ENCODE measurements at places on chromosomes 16 and 17.

- no peak for DNase-seq
Observed at GRCh38 chr16:86568677-86569623, 2.3 kb downstream of the FOXC2 start.

DNA sequence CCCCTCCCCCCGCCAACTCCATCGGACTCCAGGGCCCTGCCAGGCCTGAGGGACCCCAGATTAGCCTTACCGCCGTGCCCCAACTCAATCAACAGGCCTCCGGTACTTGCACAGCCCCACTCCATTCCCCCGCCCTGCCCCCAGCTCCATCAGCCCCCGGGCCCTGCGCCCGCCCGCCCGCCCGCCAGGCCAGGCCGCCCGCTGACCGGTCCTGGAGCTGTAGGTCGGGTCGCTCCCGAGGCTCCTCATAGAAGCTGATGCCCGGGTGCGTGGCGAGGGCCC, 308 bp downstream of the GTF3C1 start:
- DNase-seq = no peak

DNA sequence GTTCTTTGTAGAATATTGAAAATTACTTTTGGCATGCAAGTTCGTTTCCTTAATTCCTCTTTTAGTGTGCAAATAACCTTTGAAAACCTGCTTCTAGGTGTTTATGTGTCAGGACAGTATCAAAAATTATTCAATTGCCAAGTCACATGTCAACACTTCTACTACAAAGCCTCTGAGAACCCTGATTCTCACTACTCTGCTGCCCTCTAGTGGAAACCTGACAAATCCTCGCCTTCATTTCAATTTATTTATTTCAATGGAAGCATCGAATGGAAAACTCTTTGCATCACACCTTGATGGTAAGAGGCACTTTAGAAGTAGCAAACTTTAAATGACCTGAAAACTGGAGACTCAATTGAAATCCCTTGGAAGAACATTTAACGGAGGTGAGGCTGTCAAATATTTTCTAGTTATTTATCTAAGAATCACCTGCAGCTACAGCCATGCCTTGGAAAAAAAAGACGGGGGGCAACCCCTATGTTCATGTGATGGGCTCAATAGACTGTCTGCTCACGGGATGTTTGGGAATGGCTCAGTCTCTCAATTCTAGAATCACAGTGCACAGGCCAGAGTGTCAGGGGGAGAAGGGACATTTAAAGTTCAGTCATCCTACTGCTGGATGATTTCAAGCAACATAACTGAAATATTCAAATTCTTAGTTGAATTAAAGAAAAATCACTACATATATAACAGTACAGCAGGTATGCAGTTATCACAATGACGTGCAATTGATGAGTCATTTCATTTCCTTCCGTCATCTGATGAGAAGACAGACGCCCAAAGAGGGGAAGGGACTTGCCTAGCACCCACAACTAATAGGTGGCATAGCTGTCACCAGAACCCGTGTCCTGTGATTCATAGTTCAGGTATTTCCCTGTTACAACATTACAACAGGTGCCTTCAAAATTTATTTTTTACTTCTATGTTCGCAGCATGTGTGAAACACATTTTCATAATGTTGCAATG, 563.9 kb downstream of the TOX3 start:
- DNase-seq = no peak

DNA sequence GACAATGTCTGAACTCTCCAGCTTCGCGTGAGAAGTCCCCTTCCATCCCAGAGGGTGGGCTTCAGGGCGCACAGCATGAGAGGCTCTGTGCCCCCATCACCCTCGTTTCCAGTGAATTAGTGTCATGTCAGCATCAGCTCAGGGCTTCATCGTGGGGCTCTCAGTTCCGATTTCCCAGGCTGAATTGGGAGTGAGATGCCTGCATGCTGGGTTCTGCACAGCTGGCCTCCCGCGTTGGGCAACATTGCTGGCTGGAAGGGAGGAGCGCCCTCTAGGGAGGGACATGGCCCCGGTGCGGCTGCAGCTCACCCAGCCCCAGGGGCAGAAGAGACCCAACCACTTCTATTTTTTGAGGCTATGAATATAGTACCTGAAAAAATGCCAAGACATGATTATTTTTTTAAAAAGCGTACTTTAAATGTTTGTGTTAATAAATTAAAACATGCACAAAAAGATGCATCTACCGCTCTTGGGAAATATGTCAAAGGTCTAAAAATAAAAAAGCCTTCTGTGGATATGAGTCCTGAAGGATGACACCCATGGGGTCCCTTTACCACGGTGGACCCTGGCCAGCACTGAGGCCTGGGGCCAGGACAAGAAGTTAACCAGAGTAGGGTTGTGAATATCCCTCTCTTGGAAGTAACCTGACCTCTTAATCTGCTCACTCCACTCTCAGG, 10.5 kb upstream of the ITGAD start:
- peak; percentile 62 for DNase-seq

GRCh38 chr17:9382626-9383025, 193.0 kb downstream of the STX8 start:
- no peak for DNase-seq

DNA sequence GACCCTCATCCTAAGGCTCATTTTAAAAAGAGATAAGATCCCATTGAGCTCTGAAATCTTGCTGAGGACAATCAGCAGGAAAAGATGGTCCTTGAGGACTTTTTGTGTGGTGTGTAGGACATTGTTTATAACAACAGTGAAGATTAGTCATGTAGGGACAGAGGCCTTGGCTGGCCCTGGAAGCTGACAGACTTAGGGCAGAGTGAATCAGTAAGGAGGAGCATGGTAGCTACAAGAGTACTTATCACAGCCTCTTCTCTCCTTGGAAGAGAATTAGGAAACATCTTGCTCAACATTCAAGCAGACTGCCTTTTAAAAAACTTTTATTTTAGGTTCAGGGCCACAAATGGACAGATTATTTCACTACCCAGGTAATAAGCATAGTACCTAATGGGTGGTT, 665.9 kb upstream of the SALL1 start:
- DNase-seq = no peak

DNA sequence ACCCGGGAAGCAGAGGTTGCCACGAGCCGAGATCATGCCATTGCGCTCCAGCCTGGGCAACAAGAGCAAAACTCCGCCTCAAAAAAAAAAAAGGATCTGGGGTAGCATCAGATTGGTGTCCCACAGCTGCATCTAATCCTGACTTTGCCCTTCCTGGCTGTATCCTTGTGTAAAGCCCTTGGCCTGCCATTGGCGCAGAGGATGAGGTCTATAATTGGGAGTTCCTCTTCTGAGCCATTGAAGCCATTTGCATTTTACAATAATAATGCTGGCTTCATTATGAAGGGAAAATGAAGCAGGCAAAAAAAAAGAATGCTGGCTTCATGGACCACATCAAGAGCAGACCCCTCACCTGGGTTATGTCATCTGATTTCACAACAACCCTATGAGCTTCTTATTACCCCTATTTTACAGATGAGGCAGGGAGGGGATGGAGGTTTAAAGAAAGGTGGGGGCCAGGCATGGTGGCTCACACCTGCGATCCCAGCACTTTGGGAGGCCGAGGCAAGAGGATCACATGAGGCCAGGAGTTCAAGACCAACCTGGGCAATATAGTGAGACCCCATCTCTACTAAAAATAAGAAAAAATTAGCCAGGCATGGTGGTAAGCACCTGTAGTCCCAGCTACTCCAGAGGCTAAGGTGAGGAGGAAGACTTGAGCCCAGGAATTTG, 1.2 kb upstream of the LITAFD start:
- no peak for DNase-seq
